ENCODE measurements at places on chromosomes 13 and 19.

GRCh38 chr13:106361621-106362020 lies 173.8 kb downstream of the EFNB2 start:
- no peak for DNase-seq

DNA sequence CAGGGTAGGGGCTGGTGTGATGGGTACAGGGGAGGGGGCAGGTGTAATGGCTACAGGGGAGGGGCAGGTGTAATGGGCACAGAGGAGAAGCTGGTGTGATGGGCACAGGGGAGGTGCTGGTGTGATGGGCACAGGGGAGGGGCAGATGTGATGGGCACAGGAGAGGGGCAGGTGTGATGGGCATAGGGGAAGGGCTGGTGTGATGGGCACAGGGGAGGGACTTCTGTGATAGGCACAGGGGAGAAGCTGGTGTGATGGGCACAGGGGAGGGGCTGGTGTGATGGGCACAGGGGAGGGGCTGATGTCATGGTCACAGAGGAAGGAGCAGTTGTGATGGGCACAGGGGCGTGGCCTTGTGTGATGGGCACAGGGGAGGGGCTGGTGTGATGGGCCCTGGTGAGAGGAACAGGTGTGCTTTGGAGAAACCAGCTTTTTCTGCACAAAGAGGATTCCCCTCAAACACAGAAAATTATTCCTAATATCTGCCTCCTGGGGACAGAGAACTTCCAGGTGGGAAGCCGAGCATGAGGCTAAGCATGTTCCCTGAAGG lies 38.6 kb upstream of the POP4 start:
- DNase-seq: no peak

- no peak for DNase-seq
Observed at GRCh38 chr19:18603255-18603957, 3.2 kb downstream of the CRLF1 start.

GRCh38 chr19:18167975-18168645 lies 5.5 kb upstream of the IFI30 start:
- peak; percentile 62 for DNase-seq

- no peak for DNase-seq
Observed at GRCh38 chr13:94622344-94622743, 20.7 kb downstream of the GPR180 start.

- DNase-seq: peak; percentile 90
Observed at GRCh38 chr19:1074544-1075283, 7.7 kb downstream of the ARHGAP45 start.

DNA sequence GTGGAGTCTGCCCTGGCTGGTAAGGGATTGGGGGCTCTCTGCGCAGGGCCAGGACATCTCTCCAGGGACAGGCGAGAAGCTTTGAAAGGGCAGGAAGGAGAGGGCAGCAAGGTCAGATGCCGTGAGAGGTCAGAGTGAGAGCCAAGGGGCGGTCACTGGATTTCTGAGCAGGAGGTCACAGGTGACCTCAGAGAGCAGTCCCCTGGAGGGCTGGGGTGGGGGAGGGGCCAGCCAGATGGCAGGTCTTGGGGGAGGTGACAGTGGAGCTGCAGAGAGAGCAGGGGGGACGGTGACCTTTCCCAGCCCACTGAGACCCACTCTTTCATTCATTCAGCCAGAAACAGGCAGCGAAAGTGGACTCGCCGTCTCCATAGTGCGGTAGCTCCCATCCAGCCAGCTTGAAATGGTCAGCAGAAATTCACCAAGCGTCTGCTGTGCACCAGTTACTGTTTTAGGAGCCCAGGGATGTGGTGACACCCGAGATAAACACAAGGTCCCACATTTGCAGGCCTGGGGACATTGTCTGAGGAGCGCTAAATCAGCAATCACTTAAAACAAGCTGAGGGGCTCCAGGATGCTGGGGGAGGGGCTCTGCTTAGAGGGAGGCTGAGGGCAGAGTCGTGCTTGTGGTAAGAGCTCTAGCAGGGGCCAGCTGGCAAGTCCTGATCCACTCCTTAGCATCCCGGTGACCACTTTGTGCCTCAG lies 10.2 kb downstream of the CARM1 start:
- no peak for DNase-seq

DNA sequence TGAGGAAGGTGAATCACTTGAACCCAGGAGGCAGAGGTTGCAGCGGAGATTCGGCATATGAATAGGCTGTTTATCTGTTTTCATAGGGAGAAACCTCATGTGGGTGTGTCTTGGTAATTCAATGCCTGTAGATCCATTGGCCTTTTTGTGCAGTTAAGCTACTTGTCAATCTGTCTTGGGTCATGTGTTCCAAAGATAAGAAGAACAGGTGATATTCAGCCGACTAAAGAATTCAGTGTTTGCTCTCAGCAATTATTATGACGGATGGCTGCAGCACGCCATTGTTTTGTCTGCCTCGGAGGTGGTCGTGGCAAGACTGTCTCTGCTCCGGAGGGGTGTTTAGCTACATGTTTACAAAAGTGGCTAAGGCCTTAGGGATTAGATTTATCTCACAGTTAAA lies 573.0 kb upstream of the PCDH9 start:
- DNase-seq: no peak

GRCh38 chr13:106464076-106464475 lies 71.4 kb downstream of the EFNB2 start:
- DNase-seq: no peak
